ENCODE measurements at places on chromosomes 2 and 18.

DNA sequence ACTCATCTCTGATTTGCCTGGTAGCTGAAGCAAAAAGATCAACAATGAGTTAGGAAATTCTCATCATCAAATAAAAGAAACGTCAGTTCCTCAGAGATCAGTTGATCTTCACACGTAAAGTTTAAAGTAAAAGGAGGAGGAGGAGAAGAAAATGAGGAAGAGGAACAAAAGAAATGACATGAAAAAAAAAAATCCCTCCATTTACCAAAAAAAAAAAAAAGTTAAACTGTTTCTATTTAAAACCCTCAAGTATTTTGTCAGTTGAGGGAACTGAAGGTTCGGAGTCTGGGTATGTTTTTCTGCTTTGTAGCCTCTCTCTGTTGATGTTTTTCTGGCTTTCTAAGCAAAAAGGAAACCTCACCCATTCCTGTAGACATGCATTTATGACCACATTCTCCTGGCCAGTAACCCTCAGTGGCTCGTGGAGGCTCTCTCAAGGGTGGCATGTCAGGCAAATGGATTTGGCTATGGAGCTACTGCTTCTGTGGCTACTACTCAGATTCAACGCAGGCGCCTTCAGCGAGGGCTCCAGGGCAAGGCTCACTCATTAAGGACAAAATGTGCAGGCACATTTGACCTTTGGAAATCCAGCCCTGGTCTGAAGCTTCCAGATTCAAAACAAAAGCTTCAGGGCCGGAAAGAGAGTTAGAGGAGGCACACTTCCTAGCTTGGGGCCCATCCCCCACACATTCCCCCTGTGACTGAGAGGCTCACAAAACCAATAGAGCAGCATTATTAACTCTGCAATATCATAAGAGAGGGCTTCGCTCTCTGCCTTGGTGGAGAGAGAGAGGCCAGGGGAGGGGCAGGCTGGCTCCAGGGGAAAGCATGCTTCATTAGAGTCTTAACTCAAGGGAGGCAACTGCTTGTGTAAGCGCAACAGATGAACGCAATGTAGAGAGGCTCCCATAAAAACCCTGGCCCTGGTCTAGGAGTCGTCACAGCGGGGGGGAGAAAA, 22.3 kb downstream of the KLF7 start:
- DNase-seq, result no peak

- no peak for DNase-seq
Observed at GRCh38 chr2:158993721-158994587, 25.5 kb downstream of the TANC1 start.

DNA sequence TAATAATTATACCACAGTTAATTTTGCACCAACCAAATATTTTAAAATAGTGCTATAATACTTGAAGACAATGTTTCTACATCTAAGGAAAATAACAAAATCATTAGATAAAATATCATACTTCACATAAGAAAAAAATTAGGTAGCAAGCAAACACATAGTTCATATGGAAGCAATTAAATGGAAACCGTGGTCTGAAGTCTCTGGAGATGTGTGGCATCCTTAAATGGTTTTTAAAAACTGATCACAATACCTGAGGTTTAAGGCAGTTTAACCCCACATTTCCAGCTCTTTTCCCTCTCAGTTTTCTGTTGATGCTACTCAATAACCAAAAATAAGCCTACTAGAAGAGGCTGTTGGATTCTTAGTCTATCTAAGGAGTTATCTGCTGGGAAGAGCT, 71.3 kb downstream of the ASXL2 start:
- no peak for DNase-seq

GRCh38 chr2:98568161-98568956, 40.0 kb downstream of the COA5 start:
- DNase-seq, result no peak

- DNase-seq, result no peak
Observed at GRCh38 chr2:203730883-203731282, 24.4 kb downstream of the CD28 start.

GRCh38 chr2:112033600-112033999, 21.5 kb upstream of the TMEM87B start:
- DNase-seq, result no peak

GRCh38 chr2:5946225-5947115, 254.3 kb downstream of the SOX11 start:
- no peak for DNase-seq

DNA sequence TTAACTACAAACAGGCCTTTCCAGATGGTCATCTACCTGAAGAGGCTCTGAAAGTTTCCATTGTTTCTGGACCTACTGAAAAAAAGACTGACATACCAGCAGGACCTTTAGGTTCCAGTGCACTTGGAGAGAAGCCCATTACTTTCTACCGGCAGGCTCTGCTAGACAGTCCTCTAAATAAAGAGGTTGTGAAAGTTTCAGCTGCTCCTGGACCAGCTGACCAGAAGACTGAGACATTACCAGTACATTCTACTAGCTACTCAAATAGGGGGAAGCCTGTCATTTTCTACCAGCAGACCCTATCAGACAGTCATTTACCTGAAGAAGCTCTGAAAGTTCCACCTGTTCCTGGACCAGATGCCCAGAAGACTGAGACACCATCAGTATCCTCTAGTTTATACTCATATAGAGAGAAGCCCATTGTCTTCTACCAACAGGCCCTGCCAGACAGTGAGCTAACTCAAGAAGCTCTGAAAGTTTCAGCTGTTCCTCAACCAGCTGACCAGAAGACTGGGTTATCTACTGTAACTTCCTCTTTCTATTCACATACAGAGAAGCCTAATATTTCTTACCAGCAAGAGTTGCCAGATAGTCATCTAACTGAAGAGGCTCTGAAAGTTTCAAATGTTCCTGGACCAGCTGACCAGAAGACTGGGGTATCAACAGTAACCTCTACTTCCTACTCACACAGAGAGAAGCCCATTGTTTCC, 65.8 kb downstream of the ALMS1 start:
- DNase-seq, result no peak

DNA sequence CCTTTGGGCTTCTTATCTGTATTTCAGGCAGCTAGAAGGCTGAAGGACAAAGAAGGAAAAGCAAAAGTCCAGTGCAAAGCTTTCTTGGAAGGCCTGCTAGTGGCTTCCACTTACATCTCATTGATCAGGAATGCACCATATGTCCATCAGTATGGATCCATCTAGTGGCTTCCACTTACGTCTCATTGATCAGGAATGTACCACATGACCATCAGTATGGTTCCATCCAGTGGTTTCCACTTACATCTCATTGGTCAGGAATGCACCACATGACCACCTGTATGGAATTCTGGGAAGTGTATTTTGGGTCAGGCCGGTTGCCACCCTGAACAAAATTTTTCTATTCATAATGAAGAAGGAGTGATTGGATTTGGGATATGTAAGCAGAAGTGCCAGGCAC, 70.6 kb downstream of the LYPD6 start:
- DNase-seq, result no peak

DNA sequence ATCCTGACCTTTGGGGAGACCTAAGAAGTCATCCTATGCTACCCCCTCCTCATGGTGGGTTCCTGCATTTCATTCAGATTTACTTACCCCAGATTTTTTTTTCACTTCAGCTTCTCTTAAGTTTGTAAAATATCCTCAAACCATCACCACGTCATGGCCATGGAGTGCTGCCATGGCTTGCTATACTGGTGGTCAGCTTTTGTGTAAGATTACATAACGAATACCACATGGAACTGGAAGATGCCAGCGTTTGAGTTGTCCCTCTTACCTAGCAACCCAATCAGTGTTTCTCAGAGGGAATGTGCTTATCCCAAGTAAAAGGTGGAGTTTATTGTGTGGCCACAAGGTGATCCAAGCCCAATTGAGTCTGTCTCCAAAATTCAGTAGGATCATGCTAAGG, 148.6 kb upstream of the ALPP start:
- DNase-seq, result no peak

DNA sequence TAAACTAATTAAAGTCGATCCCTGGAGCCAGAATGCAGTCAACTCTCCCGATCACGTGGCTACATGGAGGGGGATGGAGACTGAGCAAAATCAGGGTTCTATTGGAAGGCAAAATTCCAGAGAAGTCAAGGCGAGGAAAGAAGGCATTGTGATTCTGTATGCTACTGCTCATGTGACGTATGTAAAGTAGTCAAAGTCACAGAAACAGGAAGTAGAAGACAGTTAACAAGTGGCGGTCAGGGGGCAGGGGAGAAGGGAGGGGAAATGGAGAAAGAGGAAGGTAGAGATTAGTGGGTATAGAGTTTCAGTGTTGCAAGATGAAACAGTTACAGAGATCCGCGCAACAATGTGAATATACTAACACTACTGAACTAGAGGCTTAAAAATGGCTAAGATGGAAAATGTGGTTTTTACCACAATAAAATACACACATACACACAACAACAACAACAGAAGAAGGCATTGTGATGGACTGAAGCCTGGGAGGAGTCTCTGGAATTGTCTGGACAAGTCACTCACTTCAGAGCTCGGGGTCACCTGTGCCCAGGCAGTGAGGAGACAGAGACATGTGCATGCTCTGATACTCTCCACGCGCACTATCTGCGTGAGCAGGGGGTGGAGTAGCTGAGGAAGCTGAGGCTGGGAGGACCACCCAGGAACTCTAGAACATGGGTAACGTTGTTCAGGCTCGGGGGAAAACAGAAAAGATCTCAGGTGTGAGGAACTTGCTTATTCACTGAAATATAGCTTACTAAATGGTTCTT, 89.9 kb upstream of the CDCA7 start:
- no peak for DNase-seq

- DNase-seq, result no peak
Observed at GRCh38 chr2:66565291-66565690, 130.4 kb downstream of the MEIS1 start.

DNA sequence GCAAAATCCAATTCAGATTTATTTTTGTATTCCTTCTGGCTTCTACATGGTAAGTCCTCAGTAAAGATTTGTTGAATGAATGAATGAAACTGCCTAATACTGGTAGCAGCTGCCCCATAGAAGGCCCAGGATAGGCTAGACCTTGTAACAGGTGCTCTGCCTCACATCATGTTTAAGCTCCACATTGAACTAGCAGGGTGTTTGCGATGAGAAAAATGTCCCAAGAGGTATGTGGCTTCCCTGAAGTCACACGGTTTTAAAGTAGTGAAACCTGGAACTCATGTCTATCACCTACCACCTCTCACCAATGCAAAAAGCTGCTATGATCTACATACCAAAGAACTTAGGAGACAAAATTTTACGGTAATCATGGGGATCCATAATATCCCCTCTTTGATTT, 765 bp upstream of the LHCGR start:
- no peak for DNase-seq

- DNase-seq, result no peak
Observed at GRCh38 chr2:51027968-51028367, 4.0 kb downstream of the NRXN1 start.

- DNase-seq, result no peak
Observed at GRCh38 chr2:218282173-218282991, 9.9 kb downstream of the TMBIM1 start.

GRCh38 chr2:54387059-54387991, 68.8 kb upstream of the SPTBN1 start:
- DNase-seq, result no peak

DNA sequence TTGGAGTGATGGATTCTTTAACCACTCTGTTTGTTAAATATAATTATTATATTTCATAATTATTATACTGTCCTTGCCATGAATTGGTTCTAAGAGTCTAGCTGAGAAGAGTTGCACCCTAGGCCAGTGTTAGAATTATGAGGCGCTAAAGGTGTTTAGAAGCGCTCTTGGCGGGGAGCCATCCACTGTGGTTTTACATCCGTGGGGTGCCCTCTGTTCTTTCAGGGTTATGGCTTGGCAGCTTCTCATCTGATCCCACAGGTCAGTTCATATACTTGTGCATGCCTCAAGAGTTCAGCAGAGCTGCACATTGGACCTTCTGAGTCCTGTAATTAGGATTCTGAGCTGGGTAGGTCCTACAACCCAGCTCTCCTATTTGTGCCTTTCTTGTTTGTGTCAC, 9.1 kb downstream of the ASAP2 start:
- no peak for DNase-seq

DNA sequence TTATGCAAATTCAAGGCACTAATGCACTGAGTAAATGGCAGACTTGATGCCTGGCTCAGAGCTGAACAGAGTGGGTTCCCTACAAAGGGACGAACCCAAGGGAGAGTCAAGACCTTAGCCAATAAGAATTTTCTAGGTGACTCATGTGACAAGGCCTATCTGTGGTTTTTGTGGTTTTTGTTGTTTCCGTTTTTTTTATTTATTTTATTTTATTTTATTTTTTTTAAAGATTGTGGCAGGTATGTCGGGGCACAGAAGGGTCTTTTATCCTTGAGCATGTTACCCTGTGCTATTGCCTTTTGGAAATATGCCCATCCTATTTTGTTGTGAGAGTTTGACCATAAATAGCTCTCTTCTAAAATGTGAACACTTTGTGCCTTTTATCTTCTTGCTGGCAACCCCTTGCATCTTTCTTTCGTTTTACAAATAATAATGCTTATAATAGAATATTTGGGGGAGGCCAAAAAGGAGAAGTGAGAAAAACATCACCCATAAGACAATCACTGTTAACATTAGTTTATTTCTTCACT, 113.4 kb upstream of the AQP4 start:
- DNase-seq, result no peak

GRCh38 chr2:123438251-123438650, 586.8 kb upstream of the CNTNAP5 start:
- DNase-seq, result no peak

DNA sequence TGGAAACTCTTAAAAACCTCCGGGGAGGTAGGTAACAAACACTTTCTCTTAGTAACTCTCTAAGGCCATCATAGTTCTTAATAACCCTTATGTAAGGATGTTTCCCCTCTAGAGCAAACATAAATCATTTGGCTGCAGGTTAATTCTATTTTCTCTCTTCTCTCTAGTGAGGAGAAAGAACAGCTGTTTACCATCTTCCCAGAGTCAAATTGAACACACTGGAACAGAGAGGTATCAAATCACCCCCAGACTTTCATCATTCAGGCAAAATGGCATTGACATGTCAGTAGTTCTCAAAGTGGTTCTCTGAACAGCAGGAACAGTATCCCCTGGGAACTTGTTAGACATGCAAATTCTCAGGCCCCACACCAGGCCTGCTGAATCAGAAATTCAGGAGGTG, 240.7 kb downstream of the MEIS1 start:
- no peak for DNase-seq

DNA sequence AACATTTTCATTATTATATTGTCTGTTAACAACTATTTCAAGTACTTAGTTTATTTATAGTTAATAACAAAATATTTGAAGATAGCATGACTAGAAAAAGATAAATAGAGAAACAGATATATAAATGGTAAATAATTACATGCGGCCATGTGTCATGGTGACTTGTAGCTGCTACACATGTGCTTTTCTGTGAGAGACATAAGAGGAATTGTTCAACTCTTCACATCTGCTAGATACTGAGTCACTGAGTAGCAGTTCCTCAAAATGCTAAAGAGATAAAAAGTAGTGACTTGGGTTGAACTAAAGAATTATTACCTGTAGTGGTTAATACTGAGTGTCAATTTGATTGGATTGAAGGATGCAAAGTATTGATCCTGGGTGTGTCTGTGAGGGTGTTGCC, 37.5 kb upstream of the SCN9A start:
- no peak for DNase-seq

DNA sequence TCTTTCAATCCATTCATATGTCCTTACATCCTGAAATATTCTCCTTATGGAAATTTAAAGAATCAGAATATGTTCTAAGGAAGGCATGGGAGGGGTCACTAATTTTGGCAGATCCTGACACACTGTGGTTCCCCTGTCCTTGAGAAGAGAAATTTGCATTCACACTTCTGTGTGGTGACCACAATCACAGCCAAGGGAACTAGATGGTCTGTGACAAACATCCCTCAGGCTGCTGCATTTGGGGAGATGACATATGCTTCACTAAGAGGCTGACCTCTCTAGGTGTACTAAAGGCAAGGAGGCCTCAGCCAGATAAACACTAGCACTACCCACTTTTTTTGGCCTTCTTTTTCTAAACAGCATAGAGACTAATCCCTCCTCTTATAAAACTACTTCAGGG, 129.6 kb downstream of the MREG start:
- DNase-seq, result no peak
